ENCODE measurements at places on chromosomes 5 and 9.

- H3K4me3 ChIP-seq: no peak overlapping the region
- no peaks in the 10 kb centered on the region for H3K36me3 ChIP-seq
- no peak overlapping the region for H3K27ac ChIP-seq
- peaks cover 3% of the 10 kb centered on the region for H3K27me3 ChIP-seq
These were observed 197.7 kb downstream of the PLK2 start for GRCh38 chr5:58262226-58262625.

DNA sequence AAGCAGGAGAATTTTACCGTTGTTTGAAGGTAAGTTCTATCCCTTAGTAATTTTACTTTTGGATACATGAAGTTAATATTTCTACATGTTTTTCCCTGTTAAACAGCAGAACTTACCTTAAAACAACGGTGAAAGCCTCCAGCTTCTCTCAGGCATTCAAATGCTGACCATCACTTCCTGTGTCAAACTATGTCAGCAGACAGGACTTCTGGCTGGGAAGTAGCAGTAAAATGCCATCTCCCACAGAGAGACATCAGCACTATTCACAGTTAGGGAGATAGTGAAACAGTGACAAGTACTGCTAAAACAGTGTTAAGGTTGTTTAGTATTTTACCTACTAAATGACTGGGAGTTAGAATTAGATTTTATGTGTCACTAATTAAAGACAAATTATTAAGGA lies 34.2 kb upstream of the GOLGA1 start:
- DNase-seq: no peak
- peaks cover 2% of the 10 kb centered on the region for H3K4me1 ChIP-seq
- H3K4me3 ChIP-seq: no peak overlapping the region
- H3K27me3 ChIP-seq: no peaks in the 10 kb centered on the region
- peaks cover 5% of the 10 kb centered on the region for H3K36me3 ChIP-seq

GRCh38 chr9:126411225-126411947 lies 84.8 kb downstream of the MVB12B start:
- DNase-seq: peak; percentile 26
- peak overlapping the region; percentile 66 for H3K4me3 ChIP-seq
- peaks cover 8% of the 10 kb centered on the region for H3K36me3 ChIP-seq

- H3K27ac ChIP-seq: no peak overlapping the region
- H3K36me3 ChIP-seq: no peaks in the 10 kb centered on the region
- no peak overlapping the region for H3K4me3 ChIP-seq
- DNase-seq: no peak
- no peaks in the 10 kb centered on the region for H3K4me1 ChIP-seq
- no peaks in the 10 kb centered on the region for H3K27me3 ChIP-seq
These were observed 129.0 kb downstream of the MUSK start for GRCh38 chr9:110797611-110798010.

GRCh38 chr9:130872093-130872492 lies 24.5 kb downstream of the QRFP start:
- H3K4me3 ChIP-seq: no peak overlapping the region
- H3K27ac ChIP-seq: no peak overlapping the region
- no peaks in the 10 kb centered on the region for H3K27me3 ChIP-seq
- no peak for DNase-seq
- H3K36me3 ChIP-seq: peaks cover 17% of the 10 kb centered on the region

Measured in activated naive CD8-positive, alpha-beta T cell treated with anti-CD3 and anti-CD28 coated beads for 36 hours (primary cell).